ENCODE measurements at places on chromosomes 16 and 17.

- no peak for DNase-seq
Observed at GRCh38 chr17:18121144-18121910, 12.8 kb downstream of the MYO15A start.

DNA sequence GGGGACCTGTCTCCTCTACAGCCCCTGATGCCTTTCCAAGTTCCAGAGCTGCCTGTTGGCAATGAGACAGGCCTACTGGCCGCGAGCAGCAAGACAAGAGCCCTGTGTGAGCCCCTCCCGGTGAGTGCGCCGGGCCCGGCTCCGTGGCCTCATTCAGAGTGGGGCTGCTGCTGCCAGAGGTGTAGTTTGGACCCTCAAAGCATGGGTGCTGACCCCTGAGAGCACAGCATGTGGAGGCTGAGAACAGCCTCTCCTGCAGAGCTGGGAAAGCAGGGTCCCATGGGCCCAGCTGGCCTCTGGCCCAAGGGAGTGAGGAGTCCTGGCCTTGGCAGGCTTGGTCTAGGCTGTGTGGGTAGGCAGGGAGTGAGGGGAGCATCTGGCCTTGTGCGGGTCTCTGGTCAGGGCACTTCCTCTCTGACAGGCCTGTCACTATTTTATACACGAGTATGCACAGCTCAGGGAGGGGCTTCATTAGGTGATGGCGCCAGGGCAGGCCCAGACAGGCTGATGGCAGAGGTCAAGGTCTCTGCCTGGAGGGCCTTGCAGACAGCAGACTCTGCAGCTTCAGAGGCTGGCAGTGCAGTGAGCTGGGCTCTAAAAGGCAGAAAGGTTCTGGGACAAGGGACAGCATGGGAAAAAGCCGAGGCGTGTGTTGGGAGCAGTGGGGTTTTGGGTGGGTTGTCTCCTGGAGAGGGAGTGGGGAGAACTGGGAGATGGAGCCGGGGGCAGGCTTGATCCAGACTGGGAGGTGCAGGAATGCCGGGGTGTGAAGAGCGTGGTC is 43.4 kb downstream of the ADCY7 start:
- DNase-seq = no peak

DNA sequence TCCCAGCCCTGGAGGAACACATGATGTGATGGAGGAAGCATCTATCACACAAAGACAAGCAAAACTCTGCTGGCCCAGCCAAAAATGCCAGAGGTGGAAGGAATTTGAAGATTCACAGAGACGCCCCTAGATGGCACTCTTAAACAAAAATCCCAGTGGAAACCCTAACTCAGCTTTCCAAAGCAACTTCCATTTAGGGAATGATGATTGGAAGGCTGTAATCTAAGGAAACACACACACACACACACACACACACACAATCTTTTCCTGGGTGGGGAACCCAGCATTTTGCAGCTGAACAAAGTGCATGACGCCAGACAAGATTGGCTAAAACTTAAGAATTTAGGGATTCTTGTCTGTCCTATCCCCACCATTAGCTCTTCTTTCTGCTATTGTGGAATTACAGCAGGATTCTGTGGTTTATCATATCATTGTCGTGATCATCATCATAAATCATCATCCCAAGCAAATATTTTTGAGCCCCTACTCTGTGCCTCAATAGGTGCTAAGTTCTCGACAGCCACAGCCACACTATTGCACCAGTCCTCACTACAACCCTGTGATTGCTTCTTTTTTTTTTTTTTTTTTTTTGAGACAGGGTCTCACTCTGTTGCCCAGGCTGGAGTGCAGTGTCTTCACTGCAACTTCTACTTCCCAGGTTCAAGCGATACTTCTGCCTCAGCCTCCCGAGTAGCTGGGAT is 1.6 kb upstream of the LDAF1 start:
- peak; percentile 13 for DNase-seq

DNA sequence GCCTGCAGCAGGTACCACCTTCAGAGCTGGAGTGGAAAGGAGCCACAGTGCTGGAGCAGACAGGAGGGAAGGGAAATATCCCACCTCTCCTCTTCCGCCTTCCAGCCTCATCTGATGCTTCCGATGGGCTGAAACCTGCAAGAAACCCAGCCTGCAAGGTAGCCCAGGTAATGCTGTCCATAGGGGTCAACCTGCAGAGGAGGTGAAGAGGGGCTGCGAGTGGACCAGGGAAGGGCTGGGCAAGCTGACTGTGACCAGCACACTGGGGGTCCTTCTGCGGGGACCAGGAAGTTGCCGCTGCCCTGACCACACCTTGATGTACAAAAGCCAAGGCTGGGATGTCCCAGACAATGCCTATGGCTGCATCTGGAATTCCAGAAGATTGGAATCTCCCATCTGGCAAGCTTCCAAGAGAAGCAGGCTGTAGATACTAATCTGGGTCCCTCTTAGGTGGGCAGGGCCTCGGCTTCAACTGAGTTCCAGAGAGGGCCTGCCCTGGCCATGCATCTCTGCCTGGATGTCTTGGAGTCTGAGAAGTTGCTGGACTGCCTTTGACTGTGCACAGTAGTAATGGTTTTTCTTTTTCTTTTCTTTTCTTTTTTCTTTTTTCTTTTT is 5.8 kb downstream of the FOXL1 start:
- no peak for DNase-seq

- no peak for DNase-seq
Observed at GRCh38 chr17:58269557-58270291, 11.0 kb downstream of the MPO start.

- no peak for DNase-seq
Observed at GRCh38 chr16:14476183-14476582, 153.9 kb downstream of the PARN start.

Data from CD4-positive, alpha-beta T cell treated with Interleukin-6 at 100 ng/mL for 8 hours (primary cell).